ENCODE measurements at places on chromosomes 6 and 20. TPM values are rescaled to one million over a fixed set of nuclear protein-coding genes. Genes with fewer than 3 reads are reported as not detected.

- H3K27me3 ChIP-seq = peaks cover 24% of the 10 kb centered on the region
- H3K36me3 ChIP-seq = no peaks in the 10 kb centered on the region
- DNase-seq = no peak
Observed at GRCh38 chr6:88157106-88157505, 9.0 kb downstream of the CNR1 start.

DNA sequence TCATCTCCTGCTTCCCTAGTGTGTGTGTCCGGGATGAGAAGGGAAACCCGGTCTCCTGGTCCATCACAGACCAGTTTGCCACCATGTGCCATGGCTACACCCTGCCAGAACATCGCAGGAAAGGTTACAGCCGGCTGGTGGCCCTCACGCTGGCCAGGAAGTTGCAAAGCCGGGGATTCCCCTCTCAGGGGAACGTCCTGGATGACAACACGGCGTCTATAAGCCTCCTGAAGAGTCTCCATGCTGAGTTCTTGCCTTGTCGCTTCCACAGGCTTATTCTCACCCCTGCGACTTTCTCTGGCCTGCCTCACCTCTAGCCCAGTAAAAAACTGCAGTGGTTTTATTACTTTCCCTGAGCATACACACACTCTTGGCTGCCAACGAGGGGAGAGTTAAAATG lies 23.9 kb upstream of the C6orf141 start:
- H3K27ac ChIP-seq = no peak overlapping the region
- H3K4me1 ChIP-seq = no peaks in the 10 kb centered on the region
- peaks cover 18% of the 10 kb centered on the region for H3K27me3 ChIP-seq

- DNase-seq = no peak
- H3K4me3 ChIP-seq = no peak overlapping the region
- H3K27ac ChIP-seq = no peak overlapping the region
- peaks cover 7% of the 10 kb centered on the region for H3K27me3 ChIP-seq
Observed at GRCh38 chr6:96651816-96652215, 88.9 kb downstream of the FHL5 start.

DNA sequence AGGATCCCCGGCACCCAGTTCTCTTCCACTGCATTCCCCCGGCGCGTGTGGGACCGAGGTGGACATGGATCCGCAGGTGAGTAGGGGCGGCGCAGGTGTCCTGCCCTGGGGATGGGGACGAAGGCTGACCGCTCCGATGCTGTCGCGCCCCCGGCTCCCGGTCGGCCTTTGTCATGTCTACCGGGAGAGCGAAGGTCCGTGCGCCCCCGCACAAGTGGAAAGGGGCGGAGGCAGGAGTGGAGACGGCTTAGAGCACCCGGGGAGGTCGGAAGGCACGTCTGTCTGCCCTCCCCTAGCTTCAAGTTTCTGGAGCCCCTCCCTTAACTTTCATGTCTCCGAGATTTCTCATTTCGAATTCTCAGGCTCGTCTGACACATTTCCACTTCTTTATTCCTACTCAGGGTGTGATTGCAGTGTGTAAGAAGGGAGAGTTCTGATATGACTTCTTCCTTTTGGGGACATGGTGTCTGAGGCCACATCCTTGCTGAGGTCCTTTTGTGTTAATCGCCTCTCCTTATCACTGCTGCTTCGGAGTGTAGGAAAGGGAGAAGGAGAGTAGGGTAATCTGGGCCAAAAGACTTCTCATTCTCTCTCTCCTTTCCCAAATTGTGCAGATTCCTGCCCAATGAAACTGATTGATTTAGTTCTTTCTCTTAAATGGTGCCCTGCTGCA lies 435 bp downstream of the KIFC1 start:
- H3K27ac ChIP-seq = peak overlapping the region; percentile 97
- DNase-seq = no peak
- H3K4me1 ChIP-seq = peaks cover 32% of the 10 kb centered on the region
- peak overlapping the region; percentile 77 for H3K4me3 ChIP-seq
- H3K36me3 ChIP-seq = no peaks in the 10 kb centered on the region

Gene CFAP206
- total RNA-seq = 0.73 TPM

Gene ATRN
- 52.8 TPM for total RNA-seq

- H3K4me3 ChIP-seq = no peak overlapping the region
- H3K4me1 ChIP-seq = peaks cover 36% of the 10 kb centered on the region
- no peaks in the 10 kb centered on the region for H3K36me3 ChIP-seq
- no peak overlapping the region for H3K27ac ChIP-seq
Observed at GRCh38 chr20:10280018-10280908, 61.6 kb downstream of the SNAP25 start.

DNA sequence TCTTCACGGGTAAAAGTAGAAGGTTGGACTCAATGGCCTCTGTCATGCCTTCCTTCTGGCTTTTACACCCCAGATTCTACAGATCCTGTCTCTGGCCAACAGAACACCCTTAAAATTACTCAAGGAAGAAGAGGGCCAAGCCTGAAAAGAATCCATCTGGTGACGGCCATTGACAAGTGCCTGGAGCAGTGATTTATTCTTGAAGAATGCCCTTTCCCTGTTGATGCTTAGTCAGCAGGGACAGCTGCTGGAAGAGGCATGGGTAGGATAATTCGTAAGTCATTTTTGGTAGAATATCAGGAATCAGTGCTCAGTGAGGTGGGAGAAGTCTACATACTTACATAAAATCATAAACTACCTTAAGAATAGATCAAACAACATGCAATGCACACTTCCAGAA lies 397.9 kb downstream of the SAMD5 start:
- no peaks in the 10 kb centered on the region for H3K36me3 ChIP-seq
- peak overlapping the region; percentile 9 for H3K27ac ChIP-seq
- H3K27me3 ChIP-seq = no peaks in the 10 kb centered on the region
- no peak overlapping the region for H3K4me3 ChIP-seq
- no peak for DNase-seq

Gene FOXC1
- 125 TPM for total RNA-seq

Gene SMIM8
- 9.6 TPM for total RNA-seq

GRCh38 chr6:112909781-112910180 lies 562.7 kb downstream of the RFPL4B start:
- H3K4me3 ChIP-seq = no peak overlapping the region
- H3K27me3 ChIP-seq = no peaks in the 10 kb centered on the region
- H3K36me3 ChIP-seq = peaks cover 3% of the 10 kb centered on the region
- H3K27ac ChIP-seq = peak overlapping the region; percentile 39

Gene RUNX2
- 14.0 TPM for total RNA-seq
